ENCODE measurements at places on chromosomes 5 and 9. TPM values are rescaled to one million over a fixed set of nuclear protein-coding genes. Genes with fewer than 3 reads are reported as not detected.
A peak's percentile ranks its signal among the peaks of the same experiment; 100 is the strongest.

DNA sequence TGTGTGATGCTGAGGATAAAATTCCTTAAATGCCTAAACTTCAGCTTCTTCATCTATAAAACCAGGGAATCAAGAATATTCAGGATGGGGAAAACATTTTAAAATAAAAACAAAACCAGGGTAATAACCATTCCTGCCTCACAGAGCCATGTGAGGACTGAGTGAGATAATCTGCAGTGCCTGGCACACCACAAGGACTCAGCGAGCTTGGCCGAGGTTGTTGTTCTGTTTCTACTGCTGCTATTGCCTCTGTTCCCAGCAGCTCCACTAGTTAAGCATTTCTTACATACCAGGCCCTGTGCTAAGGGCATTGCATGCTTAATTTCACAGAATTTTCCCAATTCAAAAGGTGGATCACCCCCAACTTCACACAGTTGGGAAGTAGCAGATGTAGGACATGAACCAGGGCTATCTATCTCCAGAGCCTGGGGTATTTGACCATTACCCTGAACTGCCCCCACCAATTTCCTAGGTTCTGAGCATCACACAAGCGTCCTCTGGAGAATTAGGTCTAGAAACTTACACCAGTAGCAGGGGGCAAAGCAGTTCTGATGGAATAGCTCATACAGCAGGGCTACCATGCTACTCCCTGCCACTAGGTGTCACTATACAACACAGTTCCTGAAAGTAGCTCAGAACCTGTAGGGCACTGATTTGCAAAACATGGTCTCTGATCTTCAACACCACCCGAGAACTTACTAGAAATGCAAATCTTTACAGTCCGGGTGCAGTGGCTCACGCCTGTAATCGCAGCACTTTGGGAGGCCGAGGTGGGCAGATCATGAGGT lies 74.3 kb downstream of the LRSAM1 start:
- peak; percentile 54 for DNase-seq

Gene RBM18
- total RNA-seq = 32.5 TPM

GRCh38 chr5:62112689-62113228 lies 193.2 kb upstream of the KIF2A start:
- no peak for DNase-seq

GRCh38 chr9:136609838-136610311 lies 52.8 kb upstream of the EGFL7 start:
- DNase-seq = no peak

DNA sequence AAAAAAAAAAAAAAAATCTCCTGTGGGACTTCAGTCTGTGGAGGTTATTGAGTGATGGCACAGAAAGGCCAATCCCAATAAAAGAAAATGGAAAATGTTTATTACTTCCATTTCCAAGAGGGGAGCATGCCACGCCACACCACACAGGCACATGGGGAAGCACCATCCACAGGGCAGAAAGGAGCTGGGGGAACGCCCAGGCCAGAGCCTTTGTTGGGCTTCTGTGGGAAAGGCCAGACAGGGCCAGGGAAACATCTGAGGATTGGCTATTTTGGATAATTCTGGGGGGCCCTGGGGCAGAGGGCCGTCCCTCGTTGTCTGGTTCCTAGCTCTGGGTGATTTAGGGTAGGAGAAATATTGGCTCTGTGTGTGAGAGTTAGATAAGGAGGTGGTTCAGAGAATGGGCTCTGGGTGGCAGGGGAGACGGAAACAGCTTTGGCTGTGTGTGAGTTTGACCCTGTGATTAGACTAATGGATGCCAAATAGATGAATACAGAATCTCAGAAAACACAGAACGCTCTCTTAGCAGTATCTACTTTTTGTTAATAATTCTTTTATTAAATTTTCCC lies 49.0 kb upstream of the ABL1 start:
- no peak for DNase-seq

- DNase-seq = no peak
Measured at GRCh38 chr9:10633785-10634184, 21.0 kb upstream of the PTPRD start.

Gene COL5A1
- 0.30 TPM for total RNA-seq

Gene RASGEF1C
- 1.2 TPM for total RNA-seq

Gene CACFD1
- total RNA-seq = 6.9 TPM

GRCh38 chr9:84027201-84027600 lies 46.6 kb downstream of the RMI1 start:
- DNase-seq = no peak

Gene N4BP3
- 5.2 TPM for total RNA-seq

GRCh38 chr9:89911721-89912604 lies 307.2 kb downstream of the GADD45G start:
- no peak for DNase-seq

Gene ZNF79
- total RNA-seq = 5.3 TPM

GRCh38 chr5:171596391-171596878 lies 177.0 kb downstream of the FGF18 start:
- DNase-seq = no peak

DNA sequence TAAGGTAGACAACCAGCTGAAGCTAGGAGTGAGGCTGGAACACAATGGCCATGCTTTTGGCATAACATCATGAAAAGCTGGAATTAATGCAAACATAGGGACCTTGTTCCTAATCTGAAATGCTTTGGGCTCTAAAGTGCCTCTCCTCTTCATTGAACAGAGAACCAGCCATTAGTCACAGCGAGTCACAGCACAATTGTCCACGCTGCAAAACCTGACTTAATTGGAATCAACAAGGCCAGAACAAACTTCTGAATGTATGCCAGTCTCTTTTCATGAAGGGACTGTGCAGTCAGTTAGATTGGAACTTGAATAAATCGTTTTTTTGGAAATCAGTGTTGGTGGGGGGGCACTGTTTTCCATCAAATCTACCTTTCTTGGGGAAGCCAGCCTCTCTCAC lies 96.5 kb downstream of the JAKMIP2 start:
- DNase-seq = no peak

- no peak for DNase-seq
Measured at GRCh38 chr5:9160747-9161146, 385.1 kb downstream of the SEMA5A start.

Gene LHX3
- total RNA-seq = not detected

Gene ETF1
- total RNA-seq = 178 TPM

DNA sequence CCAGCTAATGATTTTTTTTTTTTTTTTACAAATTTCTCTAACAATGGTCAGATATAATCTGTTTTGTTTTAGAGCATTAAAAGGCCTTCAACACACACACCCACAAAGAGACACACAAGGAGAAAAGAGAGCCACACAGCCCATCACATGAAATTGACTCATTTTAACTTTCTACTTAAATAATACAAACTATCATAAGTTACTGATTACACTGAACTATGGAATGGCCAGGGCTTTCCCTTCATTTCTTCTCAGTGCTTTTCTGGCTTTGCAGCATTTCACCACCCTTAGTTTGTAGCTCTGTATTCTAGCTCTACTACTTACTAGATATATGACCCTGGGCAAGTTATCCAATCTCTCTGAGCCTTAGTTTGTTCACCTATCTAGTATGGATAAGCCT lies 13.2 kb downstream of the REEP5 start:
- no peak for DNase-seq

DNA sequence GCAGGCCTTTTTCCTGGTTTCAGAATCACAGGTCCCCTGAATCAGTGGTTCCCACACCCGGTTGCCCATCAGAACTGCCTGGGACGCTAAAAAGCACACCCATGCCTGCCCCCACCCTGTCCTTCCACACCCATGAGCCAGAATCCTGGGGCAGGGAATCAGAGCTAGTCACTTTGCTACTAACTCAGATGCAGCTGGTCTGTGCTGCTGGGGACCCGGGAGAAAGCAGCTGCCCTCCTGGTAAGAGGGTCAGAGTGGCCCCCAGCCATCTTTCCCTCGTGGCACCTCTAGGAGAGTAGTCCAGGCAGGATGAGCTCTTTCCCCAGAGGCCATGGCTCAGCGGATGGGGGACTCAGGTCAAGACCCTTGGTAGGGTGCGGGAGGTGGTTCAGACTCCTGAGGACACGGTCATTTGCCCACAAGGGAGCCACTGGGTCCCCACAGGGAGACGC lies 11.3 kb upstream of the NUP214 start:
- no peak for DNase-seq

GRCh38 chr9:90640361-90640760 lies 2.3 kb downstream of the DIRAS2 start:
- no peak for DNase-seq

DNA sequence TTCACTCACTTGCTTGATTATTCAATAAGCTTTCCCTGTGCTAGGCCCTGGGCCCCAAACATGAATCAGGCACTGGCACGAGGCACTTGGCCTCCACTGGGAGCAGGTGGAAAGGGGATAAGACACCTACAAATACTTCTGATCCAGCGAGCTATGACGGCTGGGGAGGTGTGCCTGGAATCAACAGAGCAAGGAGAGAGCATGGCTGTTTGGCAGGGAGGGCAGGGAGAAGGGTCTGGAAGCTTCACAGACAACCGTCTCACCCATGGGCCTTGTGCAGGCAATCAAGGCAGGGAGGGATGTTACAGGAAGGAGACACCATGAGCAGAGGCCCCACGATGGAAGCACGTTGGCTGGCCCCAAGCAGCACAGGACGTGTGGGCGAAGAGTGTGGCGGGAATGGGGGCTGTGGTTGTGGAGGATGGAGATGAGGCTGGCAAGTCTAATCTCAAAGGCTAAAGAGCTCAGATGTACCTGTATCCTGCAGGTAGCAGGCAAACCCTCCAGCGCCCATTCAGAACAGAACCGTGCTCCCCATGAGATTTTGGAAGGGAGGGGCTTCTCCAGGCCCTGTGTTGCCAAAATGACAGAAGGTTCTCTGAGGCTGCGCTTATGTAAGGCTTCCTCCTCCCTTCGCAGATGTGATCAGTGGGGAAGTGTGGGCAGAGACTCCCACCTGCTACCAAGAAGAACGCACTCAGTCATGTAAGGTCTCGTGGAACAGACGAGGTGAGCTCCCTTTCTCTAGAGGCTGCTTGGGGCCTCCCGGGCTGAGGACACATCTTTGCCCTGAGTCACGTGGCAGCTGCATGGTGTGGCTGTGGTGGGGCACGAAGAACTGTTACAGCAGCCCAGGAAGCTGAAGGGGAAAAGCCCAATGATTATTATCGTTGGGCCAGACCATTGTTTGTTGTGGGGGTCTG lies 189.7 kb downstream of the DAB2IP start:
- no peak for DNase-seq

DNA sequence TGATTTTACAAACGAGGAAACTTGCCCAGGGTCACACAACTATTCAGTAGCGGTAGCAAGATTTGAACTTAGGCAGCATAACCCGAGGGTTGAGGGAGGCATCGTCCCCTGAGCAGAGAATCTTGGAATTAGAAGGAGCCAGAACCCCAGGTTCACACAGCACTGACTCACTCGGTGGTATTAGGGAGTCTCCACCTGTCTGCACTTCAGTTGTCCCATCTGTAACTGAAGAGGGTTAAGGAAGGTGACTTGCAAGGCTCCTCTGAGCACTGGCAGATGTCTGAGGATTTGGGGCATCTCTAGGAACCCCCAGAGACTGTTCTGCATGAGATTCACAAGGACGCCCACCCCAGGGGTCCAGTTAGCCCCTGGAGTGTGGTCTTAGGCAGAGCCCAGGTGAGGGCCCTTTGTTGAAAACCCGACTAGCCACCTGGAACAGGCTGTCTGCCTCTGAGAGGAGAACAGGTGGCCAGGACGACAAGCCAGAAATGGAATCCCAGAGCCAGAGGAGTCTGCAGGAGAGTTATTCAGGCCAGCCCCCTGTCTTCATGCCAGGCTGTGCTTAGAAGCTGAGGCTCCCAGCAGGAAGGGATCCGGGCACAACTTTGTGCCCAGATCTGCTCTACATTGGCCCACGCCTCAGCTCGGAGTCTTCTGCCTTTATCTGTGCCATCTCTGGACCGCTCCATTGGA lies 50.0 kb upstream of the ORM1 start:
- DNase-seq = no peak

- no peak for DNase-seq
Measured at GRCh38 chr9:1014225-1014624, 35.9 kb upstream of the DMRT2 start.

Gene HSD17B3
- total RNA-seq = 0.37 TPM

Gene FGD3
- total RNA-seq = 3.3 TPM

DNA sequence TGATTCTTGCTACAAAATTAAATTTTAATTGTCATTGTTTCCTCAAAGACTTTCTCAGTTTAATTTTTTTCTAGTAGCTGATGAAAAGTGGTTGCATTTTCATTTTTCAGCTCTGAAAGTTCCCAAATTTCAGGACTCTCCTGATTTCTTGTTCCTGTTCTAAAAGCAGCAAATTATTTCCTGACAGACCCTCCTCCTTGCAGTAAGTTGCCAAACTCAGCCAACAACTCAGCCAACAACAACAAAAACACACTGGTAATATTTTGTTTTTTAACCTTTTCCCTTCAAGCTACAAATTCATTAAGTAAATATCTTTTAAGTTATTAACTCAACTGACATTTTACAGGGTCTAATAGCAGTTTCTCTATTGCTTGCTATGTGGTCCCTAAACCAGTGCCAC lies 487.8 kb upstream of the NUDT12 start:
- DNase-seq = no peak

DNA sequence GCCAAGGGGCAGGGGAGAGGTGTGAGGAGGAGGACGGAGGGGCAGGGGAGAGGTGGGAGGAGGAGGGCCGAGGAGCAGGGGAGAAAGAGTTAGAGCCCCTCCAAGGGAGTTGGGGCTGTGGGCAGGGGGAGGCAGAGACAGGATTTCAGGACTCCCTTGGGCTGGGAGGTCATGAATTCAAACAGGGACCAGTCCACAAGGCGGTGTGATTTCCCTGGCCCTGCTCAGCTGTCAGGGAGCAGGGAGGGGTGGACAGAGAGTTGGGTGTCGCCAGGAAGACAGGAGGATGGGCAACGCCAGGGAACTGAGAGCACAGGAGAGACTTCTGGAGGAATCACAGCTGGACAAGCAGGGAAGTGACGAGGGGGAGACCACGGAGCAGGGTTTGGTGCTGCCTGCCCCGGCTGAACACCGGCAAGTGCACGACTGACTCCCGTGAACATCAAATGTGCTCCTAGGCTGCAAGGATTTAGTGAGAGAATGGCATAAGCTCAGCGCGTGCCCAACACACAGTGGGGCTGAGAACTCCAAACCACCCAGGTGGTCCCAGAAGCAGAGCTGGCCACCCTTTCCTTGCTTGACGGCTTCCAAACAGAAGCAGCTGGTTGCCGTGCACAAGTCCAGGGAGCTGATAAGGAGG lies 17.8 kb upstream of the OLFM1 start:
- no peak for DNase-seq

DNA sequence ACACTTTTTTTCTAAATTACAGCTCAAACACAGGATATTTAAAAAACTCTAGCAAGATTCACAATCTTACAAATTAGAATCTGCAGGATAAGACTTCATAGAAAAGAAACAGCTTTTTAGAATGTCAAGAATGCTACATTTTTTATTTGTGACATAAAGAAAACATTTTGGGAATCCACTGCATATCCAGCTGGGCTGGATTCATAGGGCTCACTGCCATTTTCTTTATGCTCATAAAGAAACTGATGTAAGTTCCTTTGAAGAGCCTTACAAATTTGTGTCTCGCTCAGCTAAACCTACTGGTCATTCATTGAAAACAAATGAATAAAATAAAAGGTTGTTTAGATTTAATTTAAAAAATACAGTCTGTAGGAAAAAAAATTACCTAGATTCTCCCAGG lies 332.3 kb downstream of the TRPM3 start:
- no peak for DNase-seq

- no peak for DNase-seq
Measured at GRCh38 chr9:131289301-131290035, at the start of gene PLPP7. PLPP7 (plus strand) TSS chr9:131289723; CDS start chr9:131289998, 275 bp downstream.

Gene ACOT12
- total RNA-seq = not detected

Gene PCDHB16
- not detected for total RNA-seq
